ENCODE measurements at places on chromosomes 4 and X.
A peak's percentile ranks its signal among the peaks of the same experiment; 100 is the strongest.

GRCh38 chrX:46642145-46642544 is 68.6 kb downstream of the CHST7 start:
- no peak for DNase-seq

DNA sequence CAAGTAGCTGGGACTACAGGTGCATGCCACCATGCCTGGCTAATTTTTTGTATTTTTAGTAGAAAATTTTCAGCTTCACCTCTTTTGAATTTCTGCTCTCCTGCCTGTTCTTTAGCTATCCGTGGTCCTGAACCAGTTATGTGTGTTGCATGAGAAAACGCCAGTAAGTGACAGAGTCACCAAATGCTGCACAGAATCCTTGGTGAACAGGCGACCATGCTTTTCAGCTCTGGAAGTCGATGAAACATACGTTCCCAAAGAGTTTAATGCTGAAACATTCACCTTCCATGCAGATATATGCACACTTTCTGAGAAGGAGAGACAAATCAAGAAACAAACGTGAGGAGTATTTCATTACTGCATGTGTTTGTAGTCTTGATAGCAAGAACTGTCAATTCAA is 13.9 kb downstream of the ALB start:
- DNase-seq: no peak

GRCh38 chr4:189124149-189124758 is 816.4 kb upstream of the FRG1 start:
- no peak for DNase-seq

- no peak for DNase-seq
Measured at GRCh38 chr4:56129431-56129861, 180.7 kb downstream of the CEP135 start.

- no peak for DNase-seq
Measured at GRCh38 chrX:45912316-45912715, 632.9 kb downstream of the ZNF674 start.

DNA sequence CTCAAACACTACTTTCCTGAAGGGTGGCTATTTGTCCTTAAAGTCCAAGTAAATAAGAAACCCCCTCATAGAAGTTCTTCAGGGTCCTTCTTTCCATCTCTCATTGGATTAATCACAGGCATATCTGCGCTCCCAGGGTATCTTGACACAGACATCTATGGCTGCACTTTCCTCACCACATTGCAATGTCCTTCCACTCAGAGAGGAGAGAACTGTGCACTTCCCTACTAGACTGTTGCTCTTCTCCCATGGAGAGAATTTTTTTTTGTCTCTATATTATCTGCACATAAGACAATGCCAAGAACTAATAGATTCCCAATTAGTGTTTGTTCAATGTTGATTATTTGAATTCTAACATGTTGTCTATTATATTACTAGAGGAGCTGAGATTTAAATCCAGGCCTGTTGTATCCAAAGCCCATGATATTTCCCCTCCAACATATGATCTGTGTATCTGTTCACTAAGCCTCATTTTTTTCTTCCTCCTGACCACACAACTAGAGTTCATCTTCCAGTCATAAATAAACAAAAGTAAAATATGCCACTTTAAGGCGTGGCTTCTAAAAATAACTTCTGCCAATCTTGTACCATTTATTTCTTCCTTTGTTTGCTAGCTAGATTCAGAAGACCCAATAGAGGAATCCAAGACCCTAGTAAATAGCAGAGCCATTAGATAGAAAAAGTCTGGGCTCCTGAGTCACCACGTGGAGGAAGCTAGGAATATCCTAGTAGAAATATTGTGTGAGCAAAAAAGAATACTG is 61.5 kb upstream of the FAM241A start:
- DNase-seq: no peak

DNA sequence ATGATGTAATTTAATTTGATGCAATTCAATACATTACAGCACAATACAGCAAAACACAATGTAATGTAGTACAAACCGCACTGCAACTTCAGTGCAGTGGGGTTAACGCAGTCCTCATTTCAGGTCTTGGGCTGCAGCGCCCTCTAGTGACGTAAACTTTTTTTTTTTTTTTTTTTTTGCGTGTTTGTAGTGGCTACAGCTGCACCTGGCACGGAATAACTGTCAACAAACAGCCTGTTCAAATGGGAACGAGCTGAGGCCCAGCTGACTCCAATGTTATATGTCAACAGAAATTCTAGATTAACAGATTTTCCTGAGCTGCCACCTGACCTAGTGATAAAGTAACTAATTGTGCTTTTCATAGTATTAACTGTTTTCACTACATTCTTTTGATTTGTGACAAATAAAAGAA is 33.5 kb upstream of the RASSF6 start:
- no peak for DNase-seq

GRCh38 chr4:141807103-141807891 is 170.9 kb downstream of the IL15 start:
- no peak for DNase-seq

- no peak for DNase-seq
Measured at GRCh38 chrX:35006361-35006760, 63.8 kb downstream of the FAM47B start.

- DNase-seq: no peak
Measured at GRCh38 chr4:173486714-173487392, 43.2 kb downstream of the HAND2 start.

- DNase-seq: no peak
Measured at GRCh38 chr4:47374477-47374876, 89.0 kb downstream of the COMMD8 start.

DNA sequence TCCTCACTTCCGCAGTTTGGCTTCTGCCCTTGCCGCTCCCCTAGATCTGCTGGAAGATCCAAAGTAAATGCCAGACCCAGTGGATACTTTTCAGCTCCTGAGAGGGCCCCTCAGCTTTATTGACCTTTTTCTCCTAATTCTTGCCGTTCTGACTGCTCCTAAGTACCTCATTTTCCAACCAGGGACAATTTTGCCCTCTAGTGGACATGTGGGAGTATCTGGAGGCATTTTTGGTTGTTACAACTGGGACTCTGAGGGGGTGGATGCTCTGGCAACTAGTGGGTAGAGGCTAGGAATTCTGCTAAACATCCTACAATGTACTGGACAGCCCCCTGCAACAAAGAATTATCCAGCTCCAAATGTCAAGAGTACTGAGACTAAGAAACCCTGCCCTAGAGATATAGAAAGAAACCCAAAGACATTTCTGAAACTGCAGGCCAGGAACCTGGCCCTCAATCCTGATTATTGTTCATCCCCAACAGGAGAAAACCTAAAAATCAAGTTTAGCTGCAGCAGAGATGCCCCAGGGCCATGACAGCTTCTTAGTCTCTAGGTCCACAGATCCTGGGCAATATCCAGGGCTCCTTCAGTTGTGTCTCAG is 3.4 kb downstream of the TEX13B start:
- no peak for DNase-seq

- DNase-seq: no peak
Measured at GRCh38 chr4:151961456-151961855, 200.6 kb upstream of the GATB start.

- DNase-seq: no peak
Measured at GRCh38 chr4:10659251-10659650, 25.3 kb downstream of the CLNK start.

DNA sequence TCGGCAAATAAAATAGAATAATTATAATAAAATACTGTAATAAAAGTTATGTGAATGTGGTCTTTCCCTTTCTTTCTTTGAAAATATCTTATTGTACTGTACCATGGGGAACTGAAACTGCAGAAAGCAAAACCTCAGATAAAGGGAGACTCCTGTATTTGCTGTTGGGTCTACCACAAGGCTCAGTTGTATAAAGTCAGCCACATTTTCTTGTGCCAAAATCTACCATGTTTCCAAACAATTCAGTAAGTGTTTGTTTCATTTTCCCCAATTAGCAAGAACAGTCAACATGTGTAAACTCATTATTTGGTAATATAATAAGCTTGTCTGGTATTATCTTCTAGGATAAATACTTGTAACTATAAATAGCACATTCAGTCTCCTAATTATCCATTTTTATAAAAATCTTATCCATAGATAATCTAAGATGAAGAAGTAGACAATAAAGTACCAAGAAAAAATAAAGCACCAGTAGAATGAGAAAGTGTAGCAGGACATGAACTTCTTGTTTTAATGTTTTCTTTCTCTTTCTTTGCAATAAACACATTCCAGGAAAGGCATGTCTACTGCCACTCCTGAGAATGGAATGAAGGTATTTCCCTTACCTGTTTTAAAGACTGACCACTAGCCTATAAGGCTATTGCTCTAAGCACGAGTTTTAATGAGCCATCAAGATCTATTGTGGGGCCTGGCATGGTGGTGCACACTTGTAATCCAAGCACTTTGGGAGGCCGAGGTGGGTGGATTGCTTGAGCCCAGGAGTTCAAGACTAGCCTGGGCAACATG is 15.0 kb upstream of the OTUD4 start:
- DNase-seq: no peak

DNA sequence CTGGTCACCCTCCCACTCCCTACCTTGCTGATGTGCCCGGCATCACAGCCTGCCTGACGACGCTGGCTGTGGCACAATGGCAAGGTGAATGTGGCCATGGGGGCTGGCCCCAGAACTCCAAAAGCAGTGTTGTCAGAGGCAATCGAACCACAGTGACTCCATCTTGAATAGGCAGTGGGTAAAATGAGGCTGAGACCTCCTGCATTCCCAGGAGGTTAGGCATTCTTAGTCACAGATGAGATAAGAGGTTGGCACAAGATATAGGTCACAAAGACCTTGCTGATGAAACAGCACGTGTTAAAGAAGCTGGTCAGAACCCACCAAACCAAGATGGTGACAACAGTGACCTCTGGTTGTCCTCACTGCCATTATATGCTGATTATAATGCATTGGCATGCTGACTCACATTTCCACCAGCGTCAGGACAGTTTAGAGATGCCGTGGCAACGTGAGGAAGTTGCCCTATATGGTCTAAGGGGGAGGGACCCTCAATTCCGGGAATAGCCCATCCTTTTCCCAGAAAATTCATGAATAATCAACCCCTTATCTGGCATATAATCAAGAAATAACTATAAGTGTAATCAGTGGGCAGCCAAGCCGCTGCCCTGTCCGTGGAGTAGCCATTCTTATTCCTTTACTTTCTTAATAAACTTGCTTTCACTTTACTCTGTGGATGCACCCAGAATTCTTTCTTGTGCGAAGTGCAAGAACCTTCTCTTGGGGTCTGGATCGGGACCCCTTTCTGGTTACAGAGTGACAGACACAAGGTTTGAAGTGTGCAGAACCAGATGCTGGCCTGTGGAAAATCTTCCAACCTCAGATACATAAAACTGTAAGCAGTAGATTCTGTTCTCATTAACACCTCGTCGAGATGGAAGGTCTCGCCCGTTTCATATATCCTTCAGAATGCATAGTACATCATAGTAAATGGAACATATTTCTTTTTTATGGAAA is 26.8 kb upstream of the CLDN24 start:
- DNase-seq: peak; percentile 13

- DNase-seq: no peak
Measured at GRCh38 chr4:42008011-42008786, 17.9 kb downstream of the SLC30A9 start.

Data from activated CD8-positive, alpha-beta memory T cell treated with anti-CD3 and anti-CD28 coated beads for 48 hours (primary cell).